ENCODE measurements at places on chromosomes 5 and 9. TPM values are rescaled to one million over a fixed set of nuclear protein-coding genes. Genes with fewer than 3 reads are reported as not detected.

Gene TLX3
- total RNA-seq, result not detected

Gene SLC46A2
- total RNA-seq, result not detected

Gene CCL27
- total RNA-seq, result 0.44 TPM

Gene MOB3B
- total RNA-seq, result 4.4 TPM

Gene PTGDS
- 1.7 TPM for total RNA-seq

All from PC-9 (cell line).